ENCODE measurements at places on chromosomes 5 and 9.

GRCh38 chr5:58262226-58262625 lies 197.7 kb downstream of the PLK2 start:
- DNase-seq = no peak

DNA sequence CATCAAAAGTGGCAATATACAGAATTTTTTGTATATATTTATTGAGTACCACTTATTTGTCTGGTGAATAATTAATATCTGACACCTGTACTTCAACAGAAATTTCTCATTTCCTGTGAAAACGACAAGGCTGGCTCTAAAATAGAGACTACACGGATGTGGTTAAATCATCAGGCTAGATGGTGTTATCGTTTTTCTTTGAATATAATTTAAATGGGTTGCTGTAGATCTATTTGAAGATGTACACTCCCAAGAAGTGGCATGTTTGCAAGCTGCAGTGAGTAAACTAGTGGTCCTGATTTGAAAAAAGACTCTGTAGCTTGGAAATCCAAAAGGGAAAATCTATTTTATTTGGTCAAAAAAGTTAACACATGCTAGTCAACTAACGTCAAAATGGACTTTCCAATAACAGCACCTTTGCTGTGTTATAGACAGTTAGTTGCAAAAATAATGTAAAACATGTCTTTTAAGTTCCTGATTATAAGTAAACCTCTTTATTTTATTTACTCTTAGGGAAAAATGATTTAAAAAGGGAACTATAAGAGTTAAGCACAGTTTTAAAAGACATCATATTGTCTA lies 13.8 kb downstream of the ST8SIA4 start:
- DNase-seq = no peak

DNA sequence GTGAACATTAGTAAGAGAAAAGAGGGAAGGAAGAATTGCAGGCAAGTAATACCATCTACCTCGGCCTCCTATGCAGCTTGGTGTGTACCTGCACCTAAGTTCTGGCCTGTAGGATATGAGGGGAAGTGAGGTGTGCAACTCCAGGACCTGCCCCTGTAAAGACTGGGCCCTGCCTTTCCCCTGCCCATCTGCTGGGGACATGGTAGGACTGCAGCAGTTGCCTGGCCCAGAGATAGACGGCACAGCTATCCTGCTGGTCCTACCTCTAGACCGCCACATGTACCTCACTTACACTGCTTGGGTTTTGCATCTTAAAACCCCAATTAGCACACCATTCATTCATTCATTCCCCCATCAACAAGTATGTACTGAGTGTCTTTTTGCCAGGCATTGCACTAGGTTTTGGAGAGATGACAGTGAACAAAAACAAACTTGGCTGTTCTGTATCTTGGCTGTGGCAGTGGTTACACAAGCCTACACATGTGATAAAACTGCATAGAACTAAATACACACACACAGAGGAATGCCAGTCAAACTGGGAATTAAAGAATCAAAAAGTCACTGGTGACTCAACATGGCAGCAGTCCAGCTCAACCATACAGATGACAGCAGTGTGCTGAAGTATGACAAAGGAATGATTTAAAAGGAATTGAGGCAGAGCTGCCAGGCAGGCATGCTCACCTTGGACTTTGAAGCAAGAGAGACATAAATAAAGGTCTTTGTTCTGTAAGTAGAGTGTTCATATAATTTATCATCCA lies 23.3 kb upstream of the MGAT1 start:
- DNase-seq = no peak

DNA sequence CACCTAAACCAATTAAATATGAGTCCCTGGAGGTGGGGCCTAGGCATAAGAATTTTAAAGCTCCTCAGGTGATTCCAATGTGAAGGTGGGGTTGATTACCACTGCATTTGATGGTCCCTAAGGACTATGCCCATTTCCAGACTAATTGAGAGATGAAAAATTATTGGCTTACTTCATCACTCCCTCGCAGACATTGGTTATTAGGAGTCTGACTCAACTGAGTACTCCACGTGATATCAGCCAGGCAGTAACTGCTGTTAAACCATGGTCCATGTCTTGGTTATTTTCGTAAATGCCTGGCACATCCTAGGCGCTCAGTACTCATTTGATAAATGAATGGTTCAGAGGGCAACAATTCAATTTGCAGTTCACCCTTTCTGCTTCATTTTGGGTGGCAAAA lies 54.5 kb downstream of the PUM3 start:
- DNase-seq = no peak

- DNase-seq = no peak
Observed at GRCh38 chr9:91395553-91396471, 27.8 kb downstream of the NFIL3 start.

DNA sequence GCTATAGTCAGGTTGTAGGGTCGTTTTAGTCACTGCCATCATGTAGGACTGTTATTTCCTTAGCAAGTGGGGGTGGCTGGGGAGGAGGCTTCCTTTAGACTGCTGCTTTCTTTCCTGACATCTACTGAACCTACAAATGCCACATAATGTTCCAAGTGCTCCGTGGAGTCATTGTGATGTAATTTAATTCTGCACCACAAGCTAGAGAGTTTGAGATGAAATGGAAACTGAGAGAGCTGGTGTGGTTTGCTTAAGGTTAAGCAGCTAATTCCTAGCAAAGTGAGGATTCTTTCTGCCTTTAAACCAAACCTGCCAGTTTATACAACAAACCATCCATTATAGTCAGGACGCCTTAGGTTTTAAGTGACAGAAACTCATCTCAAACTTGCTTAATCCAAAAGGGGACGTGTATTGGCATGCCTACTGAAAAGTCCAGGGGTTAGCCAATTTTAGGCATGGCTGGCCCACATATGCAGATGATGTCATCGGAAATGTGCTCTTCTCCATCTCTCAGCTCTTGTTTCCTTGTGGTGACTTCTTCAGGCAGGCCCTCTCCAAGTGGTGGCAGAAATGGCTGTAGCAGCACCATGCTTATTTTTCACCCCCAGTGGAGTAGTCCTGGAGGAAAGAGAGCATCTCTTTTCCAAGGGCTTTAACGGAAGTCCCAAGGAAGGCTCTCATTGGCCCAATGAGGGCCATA lies 30.5 kb downstream of the ZNF618 start:
- DNase-seq = no peak

DNA sequence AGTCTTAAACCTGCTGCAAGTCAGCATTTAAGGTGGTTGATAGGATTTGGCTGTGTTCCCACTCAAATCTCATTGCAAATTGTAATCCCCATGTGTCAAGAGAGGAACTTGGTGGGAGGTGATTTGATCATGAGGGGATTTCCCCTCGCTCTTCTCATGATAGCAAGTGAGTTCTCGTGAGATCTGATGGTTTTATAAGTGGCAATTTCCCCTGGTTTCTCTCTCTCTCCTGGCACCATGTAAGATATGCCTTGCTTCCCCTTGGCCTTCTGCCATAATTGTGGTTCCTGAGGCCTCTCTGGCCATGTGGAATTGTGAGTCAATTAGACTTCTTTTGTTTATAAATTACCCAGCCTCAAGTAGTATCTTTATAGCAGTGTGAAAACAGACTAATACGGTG lies 84.3 kb upstream of the SMC2 start:
- DNase-seq = no peak

- DNase-seq = no peak
Observed at GRCh38 chr9:13513716-13514444, 234.4 kb upstream of the MPDZ start.

- no peak for DNase-seq
Observed at GRCh38 chr9:77907585-77907984, 124.0 kb downstream of the GNAQ start.

- DNase-seq = no peak
Observed at GRCh38 chr5:114524221-114524620, 162.4 kb downstream of the KCNN2 start.

GRCh38 chr9:4798281-4799032 lies 5.7 kb downstream of the RCL1 start:
- DNase-seq = no peak

DNA sequence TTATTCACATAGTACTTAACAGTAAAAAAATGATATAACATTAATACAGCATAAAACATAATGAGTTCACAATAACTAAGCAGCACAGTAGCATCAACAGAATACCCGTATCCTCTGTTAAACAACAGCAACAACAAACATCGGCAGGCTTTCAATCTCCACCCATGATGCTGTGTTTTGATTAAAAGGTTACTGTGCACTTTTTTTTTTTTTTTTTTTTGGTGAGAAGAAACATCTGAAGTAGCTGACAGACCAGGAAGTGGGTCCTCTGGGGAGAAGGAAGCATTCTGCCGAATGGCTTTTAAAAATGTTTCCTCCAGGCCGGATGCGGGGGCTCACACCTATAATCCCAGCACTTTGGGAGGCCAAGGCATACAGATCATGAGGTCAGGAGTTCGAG lies 282.3 kb downstream of the EPB41L4A start:
- no peak for DNase-seq

Data from GM19239 (cell line).